ENCODE measurements at places on chromosomes 6 and 20.
A peak's percentile ranks its signal among the peaks of the same experiment; 100 is the strongest.

- DNase-seq, result no peak
Measured at GRCh38 chr6:55678330-55679224, 99.6 kb upstream of the HMGCLL1 start.

DNA sequence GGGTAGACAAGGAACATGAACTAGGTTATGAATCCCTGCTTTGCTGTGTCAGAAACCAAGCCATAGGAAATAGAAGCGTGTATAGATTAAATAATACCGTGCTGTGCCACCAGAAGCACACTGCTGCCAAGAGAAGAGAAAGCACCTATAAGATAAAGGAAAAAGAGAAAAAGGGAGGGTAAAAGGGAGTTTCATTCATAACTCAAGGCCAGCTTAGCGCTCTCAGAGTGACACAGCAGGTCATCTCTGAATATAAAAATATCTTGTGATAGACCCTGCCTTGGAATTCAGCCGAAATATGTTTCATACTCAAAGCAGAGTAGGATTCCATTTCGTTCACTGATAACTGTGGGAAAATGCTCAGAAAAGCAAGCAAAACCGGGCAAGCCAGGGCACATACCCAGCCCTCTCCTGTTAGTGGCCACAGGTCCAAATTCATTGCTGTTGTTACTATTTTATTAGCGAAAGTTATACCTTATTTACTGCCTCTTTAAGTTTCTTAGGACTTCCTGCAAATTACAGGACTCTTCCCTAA is 8.7 kb downstream of the JAG1 start:
- DNase-seq, result peak; percentile 85

GRCh38 chr6:139289233-139289632 is 2.6 kb downstream of the TXLNB start:
- no peak for DNase-seq

DNA sequence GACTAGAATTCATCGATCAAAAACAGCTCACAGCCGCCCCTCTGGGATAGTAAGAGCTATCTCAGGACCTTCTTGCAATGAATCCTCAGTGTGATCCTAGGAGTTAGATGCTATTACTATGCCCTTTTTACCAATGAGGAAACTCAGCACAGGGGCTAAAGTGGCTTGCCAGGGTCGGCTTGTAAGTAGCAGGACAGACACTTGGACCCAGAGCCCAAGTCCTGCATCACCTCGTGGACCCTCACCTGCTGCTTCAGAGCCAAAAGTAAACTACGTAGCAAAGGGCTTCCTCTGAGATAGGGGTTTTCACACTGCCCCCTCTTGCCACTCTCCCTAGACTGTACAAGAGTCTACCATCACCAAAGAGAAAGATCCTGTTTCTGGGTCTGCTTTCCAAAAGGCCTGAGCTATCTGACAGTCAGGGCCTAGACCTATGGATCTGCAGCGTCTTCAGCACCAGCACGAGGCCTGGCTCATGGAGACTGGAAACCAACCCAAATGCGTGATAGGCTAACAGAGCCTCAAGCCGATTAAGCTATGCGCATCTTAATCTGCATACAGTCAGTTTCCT is 172.3 kb downstream of the ANKRD60 start:
- no peak for DNase-seq

- no peak for DNase-seq
Measured at GRCh38 chr6:46592740-46593139, 59.9 kb downstream of the CYP39A1 start.

DNA sequence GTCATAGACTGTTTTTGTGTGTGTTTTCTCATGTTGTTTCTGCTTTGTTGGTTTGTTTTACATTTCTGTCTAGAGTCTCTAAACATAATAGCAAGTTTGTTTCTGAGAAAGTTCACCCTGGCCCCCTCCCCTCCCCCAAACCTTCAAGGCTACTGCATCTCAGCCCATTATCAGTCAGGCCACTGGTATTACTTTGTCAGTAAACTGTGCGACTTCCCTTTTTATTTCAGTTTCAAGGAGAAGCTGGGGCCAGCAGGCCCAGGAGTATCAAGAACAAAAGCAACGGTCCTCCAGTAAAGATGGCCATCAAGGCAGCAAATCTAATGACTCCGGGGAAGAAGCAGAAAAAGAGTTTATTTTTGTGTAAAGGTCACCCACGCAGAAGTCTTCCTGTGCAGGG is 32.8 kb upstream of the SCGN start:
- DNase-seq, result no peak

DNA sequence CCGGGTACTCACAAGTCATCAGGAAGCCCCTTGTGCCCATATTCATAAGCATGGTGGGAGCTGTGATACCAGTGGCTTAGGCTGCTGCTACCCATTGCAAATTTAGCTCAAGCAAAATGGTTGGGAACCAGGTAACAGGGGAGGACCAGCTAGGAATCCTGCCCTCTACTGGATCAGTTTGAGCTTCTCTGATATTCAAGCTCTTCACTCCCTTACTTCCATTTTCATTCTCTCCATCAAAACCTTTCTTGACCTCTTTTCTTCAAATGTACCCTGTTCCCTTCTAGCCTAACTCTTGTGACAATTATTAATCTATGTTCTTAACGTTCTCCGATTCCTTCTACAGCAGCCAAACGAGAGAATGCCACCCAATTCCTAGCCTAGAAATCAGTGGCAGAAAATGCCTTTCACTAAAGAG is 9.7 kb downstream of the NOL7 start:
- DNase-seq, result no peak

Data from LNCaP clone FGC (cell line).